Subcutaneous adipose tissue (tissue), 4 donors: ENCODE measurements at places on chromosomes 11 and 22. TPM values are rescaled to one million over a fixed set of nuclear protein-coding genes. Genes with fewer than 3 reads are reported as not detected.

Gene PPME1
- total RNA-seq = 15.0 TPM

Gene SCGB1A1
- not detected for total RNA-seq

Gene MYOD1
- not detected for total RNA-seq

Gene MS4A3
- total RNA-seq = not detected

Gene ALDH3B1
- total RNA-seq = 19.2 TPM

Gene ZNF70
- 3.9 TPM for total RNA-seq

Gene NXPE2
- total RNA-seq = 0.17 TPM

Gene BIRC3
- 7.5 TPM for total RNA-seq

Gene VPREB3
- not detected for total RNA-seq

Gene IGHMBP2
- 21.9 TPM for total RNA-seq
